ELR (cell line): ENCODE measurements at places on chromosomes 2 and 18.

DNA sequence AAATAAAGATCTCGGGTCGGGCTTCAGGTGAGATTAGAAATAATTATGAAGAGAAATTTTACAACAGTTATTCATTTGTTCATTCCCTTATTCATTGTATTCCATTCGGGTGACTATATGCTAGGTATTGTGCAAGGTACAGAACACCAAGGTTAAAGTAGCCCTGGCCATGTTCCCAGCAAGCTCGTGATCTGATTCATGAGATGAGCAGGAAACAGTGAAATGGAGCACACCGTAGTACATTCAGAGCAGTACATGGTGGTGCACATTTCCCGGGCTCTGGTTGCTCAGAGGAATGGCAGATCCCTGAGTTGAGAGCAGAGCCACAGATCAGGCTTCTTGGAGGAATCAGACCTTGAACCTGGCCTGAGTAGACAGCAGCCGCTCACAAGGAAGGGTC is 87.7 kb downstream of the PRKRA start:
- peak; percentile 83 for DNase-seq

DNA sequence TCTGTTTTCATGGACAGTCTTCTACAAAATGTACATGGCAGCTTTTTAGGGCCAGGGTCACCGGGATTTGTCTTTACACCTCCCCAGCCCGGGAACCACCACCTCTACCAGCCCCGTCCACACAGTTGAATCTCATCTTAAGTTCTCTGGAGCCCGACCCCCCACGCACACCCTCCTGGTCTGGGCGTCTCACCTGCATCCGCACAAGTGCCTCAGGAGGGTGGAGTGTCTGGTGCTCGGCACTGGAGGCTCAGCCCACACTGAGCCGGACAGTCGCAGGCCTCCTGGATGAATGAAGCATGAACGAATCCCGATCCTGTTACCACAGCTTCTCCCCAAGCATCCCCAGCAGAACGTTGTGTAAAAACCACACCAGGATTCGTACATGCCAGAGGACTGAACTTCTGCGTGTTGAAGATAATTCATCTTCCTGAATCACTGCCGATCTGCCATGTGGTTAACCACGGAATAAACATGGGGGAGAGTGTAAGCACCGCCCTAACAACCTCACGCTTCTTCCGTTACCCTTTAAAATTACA is 162.0 kb downstream of the RTP5 start:
- peak; percentile 94 for DNase-seq

GRCh38 chr2:220503431-220503830 is 876.0 kb downstream of the SLC4A3 start:
- DNase-seq, result no peak

- no peak for DNase-seq
Observed at GRCh38 chr2:215288112-215288815, 23.6 kb upstream of the ATIC start.

GRCh38 chr2:63712748-63713147 is 124.0 kb downstream of the MDH1 start:
- peak; percentile 19 for DNase-seq

DNA sequence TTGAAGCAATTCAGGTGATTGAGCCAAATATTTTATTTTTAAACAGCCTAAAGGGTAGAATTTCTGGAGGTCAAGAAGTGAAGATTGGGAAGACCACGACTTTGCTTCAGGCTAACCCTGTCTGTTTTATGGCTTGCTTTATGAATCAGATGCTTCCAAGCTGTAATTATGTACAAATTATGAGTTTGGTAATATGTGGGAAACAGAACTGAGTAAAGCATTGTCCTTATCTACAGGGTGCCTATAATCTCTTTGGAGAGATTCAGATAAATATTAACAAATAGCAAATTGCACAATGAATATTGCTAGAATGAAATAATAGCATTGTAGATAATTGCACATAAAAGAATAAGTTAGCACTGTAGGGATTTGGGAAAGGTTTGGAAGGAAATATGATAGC is 539.4 kb upstream of the CDH2 start:
- no peak for DNase-seq

- DNase-seq, result no peak
Observed at GRCh38 chr2:76870581-76870980, 651.6 kb downstream of the LRRTM4 start.

DNA sequence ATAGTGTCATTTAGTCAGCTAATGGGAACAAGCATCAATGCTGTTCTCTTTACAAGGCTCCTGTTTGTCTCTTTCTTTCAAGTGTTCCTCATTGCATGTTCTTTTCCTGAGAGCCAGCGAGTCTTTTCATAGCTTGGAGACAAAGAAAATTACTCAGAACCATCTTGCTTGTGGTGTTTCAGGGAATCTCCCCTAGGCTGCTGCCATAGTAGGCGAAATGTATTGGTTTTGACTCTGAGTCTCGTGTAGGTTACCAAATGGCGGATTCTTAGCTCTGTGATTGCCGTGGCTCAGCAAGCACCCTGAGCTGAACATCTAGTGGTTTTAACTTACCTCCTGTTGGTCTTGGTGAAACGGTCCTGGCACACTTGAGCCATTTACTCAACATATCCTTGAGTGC is 68.7 kb downstream of the RHBDD1 start:
- no peak for DNase-seq

GRCh38 chr2:215882689-215883088 is 130.7 kb downstream of the MREG start:
- peak; percentile 68 for DNase-seq

GRCh38 chr18:55302167-55302833 is 285.7 kb downstream of the TCF4 start:
- peak; percentile 35 for DNase-seq

DNA sequence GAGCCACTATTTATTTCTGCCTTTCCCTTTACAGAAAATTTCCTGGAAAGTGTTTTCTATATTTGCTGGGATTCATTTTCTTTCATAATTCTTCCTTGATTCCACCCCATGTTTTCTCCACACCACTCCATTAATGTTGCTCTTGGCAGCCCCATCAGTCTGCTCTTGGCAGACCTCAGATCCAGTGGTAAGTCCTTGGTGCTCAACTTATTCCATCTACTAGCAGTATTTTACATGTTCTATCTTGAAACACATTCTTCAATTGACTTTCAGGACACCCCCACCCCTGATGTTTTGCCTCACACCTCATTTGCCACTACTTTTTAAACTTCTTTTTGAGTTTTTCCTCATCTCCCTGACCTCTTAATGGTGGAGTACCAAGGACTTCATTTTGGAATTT is 65.0 kb downstream of the HNMT start:
- no peak for DNase-seq

- no peak for DNase-seq
Observed at GRCh38 chr2:232026910-232027309, 65.4 kb downstream of the DIS3L2 start.
